ENCODE measurements at places on chromosomes 2 and 18.

DNA sequence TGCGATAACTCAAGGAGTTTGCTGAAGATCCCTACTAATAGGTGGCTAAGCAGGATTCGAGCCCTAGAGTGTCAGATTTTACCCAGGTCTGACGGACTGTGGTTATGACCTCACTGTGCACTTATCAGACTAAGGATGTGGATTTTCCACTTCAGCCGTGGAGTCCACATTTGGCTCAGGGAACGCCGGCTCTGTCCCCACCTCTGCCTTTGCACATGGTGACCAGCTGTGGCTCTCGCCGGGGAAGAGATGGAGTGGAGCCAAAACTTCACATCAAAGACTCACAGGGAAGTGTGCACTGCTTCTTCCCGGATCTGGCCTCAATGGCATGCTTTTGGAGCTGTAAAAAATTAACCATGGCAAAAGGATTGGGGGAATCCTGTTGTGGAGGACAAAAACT, 249.3 kb upstream of the APCDD1 start:
- DNase-seq, result no peak

DNA sequence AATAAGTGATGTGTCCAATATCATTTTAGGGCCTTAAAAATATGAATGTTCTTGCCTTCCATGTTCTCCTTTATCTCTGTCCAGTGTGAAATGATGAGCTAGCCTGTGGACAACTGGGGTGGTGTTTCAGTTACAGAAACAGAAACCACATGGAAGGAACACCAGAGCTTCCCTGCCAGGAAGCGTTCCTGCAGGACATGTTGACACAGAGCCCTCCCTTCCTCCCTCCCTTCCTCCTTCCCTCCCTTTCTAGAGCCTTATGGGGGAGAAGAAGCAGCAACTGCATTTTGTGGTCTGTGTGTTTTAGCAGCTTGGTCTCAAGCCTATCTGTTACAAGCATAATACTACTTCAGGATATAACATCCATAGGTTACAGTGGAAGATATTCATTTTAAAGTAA, 539.7 kb upstream of the NETO1 start:
- no peak for DNase-seq

DNA sequence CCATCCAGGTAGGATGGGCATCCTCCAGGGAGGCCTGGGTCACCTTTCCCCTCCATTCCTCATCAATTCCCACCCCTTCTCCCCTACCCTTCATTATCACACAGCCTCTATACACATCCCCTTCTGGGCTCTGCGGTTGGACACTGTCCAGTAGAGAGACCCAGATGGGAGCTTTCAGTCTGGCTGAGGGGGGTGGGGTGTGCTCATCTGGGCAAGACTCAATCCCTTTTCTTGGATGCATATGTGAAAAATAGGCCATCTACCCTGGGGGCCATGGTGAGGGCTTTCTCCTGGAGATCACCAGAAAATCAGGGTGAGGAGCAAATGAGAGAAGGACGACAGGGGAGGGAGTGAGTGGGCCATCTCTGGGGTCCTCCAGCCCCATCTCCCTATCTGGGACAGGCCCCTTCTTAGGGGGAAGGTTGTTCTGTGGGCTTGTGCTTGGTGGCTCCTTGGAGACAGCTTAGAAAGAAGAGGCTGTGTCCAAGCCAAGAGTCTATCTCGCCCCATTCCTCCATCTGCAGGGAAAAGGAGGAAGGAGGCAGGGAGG, 160.1 kb downstream of the DYSF start:
- DNase-seq, result no peak

DNA sequence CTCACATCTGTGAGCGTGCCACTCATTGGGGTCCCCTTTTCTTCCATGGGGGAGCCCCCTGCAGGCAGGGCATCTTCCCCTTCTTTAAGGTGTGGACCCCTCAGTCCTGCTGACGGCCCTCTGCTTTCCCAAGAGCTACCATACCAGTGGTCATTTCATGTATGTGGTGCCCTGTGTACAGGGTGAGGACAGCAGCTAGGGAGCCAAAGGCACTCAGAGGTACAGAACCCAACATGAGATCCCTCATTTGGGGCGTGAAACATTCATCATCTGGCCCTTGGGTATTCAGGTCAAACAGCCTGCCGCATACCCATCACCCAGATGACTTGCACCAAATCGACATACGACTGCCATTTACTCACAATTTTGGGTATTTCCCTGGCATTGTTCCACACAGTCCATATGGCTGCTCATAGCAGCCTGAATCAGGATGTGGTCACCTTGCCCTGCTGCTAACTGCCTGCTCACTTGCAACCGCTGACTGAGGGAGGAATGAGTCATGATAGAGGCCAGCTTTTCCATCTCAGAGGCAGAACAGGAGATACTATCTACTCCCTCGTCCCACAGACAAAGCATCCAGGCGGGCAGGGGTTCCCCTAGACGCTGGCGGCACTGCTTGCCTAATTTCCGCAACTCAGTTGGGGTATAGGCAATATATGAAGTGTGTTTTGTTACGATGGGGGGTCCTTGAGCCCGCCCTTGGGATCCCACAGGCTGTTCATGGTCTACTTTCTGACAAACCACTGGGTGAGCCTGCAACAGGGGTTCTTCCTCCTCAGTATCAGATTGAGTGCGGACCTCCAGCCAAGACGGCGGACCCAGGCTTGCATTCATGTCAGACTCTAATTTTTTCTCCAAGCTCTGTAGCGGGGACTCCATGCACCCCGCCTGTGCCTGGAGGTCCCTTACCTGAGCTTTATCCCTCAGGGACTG, 228.6 kb downstream of the SATB2 start:
- DNase-seq, result no peak

DNA sequence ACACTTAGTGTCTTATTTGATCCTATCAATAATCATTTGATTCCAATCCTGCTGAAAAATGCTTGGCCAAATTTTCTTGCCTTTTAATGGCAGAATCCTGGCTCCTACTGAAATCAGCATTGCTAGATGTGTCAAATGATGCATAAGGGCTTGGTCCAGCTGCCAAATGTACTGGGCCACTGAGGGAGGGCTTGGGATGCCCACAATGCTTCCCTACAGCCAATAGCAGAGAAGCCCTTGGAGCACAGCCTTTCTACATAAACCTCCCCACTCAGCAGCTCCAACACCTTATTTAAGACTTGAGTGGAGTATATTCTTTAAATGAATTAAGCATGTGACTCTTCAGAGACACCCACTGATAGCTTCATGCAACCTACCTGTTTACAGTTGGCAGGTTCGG, 3.6 kb downstream of the ALK start:
- no peak for DNase-seq

DNA sequence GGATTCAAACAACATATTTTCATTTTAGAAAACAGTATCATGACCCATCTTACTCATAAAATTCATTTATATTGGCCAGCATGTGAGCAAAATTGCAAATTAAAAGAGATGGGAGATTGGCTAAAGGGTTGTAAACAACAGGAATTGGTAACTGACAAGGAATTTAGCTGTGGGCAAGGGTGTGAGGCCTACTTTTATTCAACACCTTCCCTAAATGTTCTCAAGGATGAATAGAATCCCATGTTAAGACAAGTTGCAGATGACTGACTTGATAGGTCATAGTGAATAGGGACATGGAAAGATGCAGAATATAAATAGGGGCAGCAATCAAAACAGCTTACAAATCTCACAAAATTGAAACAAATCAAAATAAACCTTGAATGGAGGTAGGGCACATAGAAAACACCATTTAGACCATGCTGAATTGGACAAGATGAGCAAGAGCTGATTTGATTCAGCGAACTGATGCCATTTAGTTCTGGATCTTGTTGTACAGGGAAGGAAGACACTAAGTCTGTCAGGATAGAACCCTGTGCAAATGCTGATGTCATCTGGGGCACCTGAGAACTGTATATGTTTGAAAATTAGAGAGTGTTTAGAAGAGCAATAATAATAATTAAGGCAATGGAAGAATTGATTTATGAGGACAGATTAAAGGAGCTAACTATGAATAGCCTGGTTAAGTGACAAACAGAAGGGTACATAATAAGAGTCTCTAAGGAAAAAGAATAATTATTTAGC, 509.7 kb downstream of the ZEB2 start:
- no peak for DNase-seq

DNA sequence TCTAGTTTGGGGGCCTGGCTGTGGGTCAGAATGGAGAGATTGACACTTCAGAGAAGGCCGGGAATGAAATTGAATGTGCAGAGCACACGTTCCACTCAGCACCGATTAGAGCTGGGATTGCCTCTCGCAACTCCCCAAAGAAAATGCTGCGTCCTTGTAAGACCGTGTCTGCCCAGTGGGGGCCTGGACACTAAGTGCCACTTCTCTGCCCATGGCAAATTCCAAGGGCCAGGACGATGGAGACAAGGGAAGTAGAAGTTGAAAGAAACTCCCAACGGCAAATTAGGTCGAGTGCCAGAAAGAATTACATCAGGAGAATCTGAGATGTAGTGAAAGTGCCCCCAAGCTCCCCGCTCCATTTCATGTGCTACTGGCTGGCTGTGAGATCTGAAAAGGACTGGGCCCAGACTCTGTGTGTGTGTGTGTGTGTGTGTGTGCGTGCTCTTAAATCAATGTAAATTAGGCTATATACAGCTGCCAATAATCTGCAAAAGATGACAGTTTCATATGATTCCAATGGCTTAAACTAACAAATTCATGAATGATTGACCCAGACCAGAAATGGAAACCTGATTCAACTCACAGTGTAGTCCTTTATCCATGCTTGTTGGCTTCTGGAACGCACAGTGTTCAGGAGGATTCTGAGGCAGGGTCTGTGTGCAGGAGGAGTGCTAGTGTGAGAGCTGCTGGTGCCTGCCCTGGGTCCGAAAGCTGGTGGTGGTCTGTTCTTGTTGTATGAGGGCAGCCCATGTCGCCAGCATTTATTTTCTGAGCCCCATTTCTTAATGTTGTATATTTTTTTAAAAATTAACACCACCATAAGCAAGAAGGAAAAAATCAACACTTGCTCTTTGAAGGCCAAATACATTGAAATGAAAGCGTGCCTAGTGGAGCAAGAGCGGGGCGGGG, 234.3 kb downstream of the AGAP1 start:
- no peak for DNase-seq

DNA sequence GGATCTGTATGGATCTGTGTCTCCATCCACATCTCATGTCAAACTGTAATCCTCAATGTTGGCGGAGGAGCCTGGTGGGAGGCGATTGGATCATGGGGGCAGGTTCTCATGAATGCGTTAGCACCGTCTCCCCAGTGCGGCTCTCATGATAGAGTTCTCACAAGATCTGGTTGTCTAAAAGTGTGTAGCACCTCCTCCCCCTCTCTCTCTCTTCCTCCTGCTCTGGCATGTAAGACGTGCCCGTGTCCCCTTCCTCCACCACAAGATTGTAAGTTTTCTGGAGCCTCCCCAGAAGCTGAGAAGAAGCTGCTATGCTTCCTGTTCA, 55.0 kb upstream of the ROCK2 start:
- DNase-seq, result no peak

DNA sequence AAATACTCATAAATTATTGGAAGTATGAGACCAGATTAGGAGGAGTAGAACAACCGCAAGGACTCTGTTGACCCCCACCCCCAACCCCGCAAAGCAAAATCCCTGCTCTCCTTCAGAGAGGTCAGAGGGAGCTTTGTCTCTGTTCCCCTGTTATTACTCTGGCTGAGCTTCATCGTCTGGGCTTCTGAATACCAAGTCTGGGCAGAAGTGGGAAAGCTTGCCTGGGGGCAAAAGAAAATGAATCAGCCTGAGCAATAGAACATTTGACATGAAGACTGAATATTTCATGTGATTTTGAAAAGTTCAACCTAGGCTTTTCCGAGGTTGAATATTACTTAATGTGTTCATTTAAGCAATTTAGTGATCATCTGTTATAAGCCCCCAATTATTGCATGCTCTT, 114.6 kb upstream of the ARHGAP28 start:
- no peak for DNase-seq

- DNase-seq, result no peak
Observed at GRCh38 chr2:110113961-110114591, 1.5 kb downstream of the MALL start.

- DNase-seq, result no peak
Observed at GRCh38 chr2:214737188-214737587, 72.3 kb downstream of the BARD1 start.

- DNase-seq, result peak; percentile 66
Observed at GRCh38 chr2:25063876-25064660, 22.2 kb downstream of the EFR3B start.

GRCh38 chr2:108370080-108370479, 7.7 kb upstream of the SULT1C4 start:
- DNase-seq, result no peak

- no peak for DNase-seq
Observed at GRCh38 chr2:127680706-127681287, 5.5 kb upstream of the LIMS2 start.

DNA sequence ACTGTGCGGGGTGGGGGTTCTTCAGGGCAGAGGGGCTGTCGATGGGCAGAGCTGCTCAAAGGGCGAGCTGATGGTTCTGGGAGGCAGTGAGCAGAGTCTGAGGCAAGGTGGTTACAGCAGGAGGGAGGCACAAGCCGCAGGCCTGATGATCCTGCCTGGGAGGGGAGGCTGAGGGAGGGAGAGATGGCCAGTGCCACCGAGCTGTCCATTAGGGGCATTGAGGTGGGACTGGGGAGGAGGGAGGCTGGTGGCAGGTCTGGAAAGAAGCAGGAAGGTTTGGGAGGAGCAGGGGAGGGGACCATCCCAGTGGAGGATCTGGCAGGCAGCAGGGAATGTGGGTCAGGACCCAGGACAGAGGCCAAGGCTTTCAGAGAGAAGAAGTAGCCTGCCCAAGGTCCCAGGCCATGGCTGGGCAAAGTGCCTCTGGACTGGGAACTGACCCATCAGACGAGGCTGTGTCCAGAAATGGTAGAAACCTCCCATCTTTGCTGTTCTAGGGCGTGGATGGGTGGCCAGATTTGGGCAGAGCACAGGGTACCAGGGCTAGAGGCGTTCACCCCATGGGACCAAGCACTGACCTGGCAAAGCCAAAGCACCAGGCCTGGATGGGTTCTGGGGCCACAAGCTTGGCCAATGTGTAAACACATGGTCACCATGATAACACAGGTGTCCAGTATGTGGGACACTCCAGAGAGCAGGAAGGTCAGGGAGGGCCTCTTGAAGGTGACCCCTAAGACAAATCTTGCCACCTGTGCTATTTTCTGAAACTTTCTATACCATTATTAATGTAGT, 55.5 kb downstream of the INHBB start:
- DNase-seq, result no peak

- DNase-seq, result no peak
Observed at GRCh38 chr18:79628416-79629248, 51.0 kb upstream of the CTDP1 start.

GRCh38 chr2:15251753-15252152, 309.4 kb downstream of the NBAS start:
- no peak for DNase-seq

DNA sequence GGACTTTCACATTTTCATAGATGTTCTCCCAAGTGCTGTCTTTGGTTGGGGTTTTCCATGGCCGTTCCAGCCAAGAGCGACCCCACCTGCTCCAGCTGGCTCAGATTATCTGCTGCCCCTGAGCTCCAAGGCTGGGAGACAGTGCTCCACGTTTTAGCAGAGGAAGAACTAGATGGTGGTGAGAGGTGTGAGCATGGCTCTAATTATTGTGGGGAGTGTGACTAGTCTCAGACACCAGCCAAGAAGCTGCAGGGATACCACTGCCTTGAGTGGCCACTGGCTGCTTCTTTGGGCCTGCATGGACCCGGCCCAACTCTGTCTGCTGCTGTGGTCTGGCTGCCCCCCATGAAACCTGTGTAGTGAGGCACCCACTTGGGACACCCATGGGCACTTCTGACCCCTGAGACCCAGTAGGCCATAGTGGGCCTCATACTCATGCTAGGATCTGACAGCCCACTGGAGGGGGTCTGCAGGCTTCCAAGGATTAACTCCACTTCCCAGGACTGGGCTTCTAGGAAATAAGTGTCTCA, 2.8 kb upstream of the NCL start:
- no peak for DNase-seq

GRCh38 chr2:19225931-19226330, 132.5 kb downstream of the OSR1 start:
- DNase-seq, result no peak

GRCh38 chr18:55302167-55302833, 285.7 kb downstream of the TCF4 start:
- DNase-seq, result peak; percentile 47

Measured in spinal cord (tissue), 10 donors.